ENCODE measurements at places on chromosomes 6 and 20.

DNA sequence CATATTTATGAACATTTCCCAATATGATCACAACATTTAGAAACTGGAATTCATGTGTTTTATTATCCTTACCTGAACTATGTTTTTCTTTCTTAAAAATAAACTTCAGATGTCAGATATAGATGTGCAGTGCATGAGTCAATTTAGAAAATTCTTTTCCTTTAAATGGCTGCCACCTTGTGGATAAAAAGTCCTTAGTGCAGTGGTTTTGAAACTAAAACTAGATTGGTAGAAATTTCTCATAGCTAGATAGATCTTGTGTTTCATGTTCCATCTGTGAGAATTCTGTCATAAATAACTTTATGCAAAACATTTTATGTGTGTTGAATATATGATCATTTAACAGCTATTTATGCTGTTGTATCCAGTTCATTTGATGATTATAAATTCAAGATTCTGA, 134.9 kb downstream of the KLHL32 start:
- DNase-seq: no peak

DNA sequence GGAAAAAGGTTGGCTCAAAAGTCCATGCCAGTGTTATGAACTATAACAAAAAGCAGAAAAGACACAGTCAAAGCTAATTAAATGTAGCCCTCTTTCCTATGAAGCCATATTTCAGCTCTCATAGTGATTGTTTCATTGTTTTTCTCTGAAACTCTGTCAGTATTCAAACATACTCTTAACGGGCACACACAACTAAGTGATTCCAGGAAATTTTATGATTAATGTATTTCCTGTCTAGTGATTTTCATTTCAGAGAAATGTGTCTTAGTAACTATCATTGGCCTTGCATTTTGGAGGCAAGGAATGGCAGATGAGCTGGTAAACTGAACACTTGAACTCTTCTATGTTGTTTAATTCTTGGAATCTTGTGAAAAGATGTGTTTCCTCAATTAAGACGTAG, 68.0 kb downstream of the CLVS2 start:
- no peak for DNase-seq

DNA sequence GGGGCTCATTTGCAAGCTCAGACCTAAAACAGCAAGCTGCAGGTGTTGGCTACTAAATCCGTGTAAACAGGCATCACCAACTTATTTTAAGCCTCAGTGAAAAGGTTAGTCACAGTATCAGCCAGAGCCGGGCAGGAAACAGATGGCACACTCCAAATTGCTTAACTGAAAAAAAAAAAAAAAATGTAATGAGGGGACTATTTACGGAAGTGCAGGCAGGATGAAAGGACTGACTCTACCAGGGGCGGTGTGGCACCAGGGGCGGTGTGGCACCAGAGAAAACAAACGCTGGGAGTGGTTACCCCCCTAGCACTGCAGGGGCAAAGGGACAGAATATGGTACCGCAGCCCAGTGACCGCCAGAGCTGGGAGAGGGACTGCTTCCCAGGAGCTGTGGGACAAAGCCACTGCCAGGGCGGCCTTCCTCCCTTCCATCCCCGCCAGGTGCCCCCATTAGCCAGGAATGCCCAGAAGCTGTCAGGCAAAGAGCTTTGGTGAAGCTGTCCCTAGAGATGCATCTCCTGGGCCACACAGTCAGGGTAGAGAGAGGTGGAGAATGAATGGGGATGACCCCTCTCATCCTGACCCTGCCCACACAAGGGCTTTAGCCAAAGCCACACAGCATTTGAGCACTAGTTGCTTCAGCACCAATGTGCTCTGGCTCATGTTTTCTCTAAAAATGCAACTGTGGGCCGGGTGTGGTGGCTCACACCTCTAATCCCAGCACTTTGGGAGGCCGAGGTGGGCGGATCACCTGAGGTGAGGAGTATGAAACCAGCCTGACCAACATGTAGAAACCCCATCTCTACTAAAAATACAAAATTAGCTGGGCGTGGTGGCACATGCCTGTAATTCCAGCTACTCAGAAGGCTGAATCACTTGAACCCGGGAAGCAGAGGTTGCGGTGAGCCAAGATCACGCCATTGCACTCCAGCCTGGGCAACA, 39.6 kb upstream of the GFOD1 start:
- no peak for DNase-seq

- DNase-seq: no peak
Measured at GRCh38 chr6:137076277-137077068, 31.7 kb upstream of the IL20RA start.

- no peak for DNase-seq
Measured at GRCh38 chr6:150175586-150176151, 32.8 kb downstream of the PPP1R14C start.

DNA sequence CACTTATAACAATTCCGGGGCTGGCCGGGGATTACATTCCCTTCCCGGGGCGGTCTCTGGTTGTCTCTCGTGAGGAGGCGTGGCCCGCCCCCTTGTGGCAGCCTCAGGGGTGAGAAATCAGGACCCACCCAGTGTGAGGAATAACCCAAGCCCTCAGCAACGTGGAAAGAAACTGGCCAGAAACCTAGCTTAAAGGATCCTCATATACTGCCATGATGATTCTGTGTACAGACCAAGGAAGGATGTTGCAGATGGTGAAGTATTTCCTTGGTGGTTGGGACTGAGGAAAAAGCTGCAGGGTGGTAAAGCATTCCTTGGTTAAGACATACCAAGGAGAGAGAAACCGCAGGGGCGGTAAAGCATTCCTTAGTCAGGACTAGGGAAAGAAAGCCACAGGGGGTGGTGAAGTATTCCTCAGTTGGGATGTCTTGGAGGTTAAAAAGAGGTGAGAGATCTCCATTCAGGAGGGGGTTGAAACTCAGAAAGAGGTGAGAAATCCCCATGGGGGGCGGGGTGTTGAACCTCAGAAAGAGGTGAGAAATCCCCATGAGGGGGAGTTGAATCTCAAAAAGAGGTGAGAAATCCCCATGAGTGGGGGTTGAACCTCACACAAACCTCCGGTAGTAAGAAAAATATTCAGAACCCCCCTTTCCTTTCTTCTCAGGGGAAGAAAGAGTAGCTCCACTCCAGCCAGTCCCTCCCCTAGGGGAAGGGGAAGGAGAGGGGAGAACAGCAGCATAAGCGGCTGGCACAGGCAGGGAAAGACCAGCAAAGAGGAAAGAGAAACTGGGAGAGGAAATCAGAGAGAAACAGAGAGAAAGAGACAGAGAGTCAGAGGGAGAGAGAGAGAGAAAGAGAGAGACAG, 238.1 kb downstream of the RNGTT start:
- DNase-seq: no peak

DNA sequence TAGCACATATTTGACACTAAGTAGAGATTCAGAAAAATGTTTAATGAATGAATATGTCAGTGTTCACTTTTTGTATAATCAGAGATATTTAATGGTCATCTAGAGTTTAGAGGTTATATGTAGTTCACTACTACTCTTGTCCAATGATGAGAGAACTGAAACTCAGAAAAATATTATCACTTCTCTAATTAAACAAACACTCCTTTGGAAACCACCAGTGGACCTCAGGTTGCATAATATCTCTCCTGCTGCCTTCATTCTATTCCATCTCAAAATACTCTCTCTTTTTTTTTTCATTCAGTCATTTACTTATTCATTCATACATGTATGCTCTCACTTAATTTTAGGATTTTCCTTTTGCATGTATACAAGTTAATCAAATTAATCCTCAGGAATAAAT, 423.1 kb upstream of the RNF217 start:
- DNase-seq: no peak

DNA sequence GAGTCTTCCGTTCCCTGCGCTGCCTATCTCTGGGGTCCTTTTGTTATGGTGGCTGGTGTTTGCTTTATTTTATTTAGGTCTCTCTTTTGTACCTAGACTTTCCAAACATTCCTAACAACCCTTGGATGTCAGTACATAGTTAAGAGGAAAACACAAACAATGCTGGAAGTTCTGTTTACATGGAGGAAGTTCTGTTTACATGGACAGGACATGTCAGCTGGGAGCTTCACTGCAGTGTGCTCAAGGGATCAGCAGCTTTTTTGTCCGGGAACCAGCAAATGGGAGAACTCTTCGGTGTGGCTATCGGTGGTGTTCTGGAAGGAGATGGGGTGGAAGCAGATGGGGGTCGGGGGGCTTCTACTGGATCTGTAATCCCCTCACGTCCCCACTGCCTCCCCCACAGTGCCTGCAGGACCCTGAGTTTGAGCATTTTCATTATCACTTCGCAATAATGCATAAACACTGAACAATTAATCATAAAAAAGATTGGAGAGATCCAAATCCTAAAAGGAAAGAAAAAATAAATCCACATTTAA, 2.7 kb downstream of the SERPINB6 start:
- DNase-seq: no peak

GRCh38 chr6:91834813-91835212, 1247.9 kb upstream of the MAP3K7 start:
- DNase-seq: no peak

- DNase-seq: peak; percentile 66
Measured at GRCh38 chr20:25057234-25058050, 497 bp downstream of the ACSS1 start.

DNA sequence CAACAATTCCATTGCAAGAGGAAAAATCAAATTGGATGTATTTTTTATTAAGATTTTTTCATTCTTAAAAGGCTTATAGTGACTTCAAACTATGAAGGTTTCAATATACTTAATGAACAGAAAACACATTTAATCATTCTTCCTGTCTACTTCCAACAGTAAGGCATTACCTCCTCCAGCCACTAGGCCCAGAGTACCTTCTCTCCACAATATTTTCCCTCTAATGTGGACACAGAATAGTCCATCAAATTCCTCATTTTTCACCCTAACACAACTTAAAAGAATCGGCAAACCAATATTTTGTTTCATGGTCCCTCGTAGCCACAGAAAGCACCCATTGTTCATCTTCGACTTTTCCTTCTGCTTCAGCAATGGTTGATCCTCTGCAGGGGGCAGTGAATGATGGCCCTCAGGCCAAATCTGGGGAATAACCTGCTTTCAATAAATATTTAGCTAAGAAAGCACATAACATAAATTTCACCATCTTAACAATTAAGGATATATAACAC, 335.4 kb upstream of the ID4 start:
- DNase-seq: no peak

GRCh38 chr6:110590821-110591351, 114.5 kb upstream of the SLC22A16 start:
- no peak for DNase-seq

DNA sequence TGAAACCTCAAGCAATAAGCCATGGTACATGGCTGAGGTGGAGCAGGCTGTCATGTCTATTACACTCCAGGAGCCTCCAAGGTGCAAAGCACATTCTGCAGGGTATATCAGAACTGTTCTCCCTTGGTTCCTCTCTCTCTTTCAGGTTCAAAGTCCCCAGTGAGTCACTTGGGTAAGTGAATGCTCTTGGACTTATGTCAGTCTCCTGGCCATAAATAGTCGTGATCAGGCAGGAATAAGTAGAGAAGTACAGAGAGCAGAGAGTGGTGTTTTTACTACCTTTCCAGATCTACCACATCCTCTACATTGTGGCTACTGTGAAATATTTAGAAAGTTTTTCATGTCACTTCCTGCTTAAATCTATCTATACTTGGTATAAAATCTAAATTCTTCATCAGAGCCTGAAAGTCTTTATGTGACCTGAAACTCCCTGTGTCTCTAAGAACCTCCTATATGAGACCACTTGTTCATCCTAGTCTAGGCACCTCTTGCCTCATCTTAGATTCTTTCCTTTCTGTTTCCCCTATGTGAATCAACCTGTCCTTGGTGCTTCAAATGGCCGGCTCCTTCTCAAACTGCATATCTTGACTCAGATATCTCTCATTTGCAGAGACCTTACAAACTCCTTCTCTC, 1077.6 kb upstream of the MAP3K7 start:
- DNase-seq: no peak

GRCh38 chr20:63556873-63557478, 3.0 kb downstream of the FNDC11 start:
- no peak for DNase-seq

- DNase-seq: no peak
Measured at GRCh38 chr20:25018841-25019240, 26.3 kb upstream of the APMAP start.

DNA sequence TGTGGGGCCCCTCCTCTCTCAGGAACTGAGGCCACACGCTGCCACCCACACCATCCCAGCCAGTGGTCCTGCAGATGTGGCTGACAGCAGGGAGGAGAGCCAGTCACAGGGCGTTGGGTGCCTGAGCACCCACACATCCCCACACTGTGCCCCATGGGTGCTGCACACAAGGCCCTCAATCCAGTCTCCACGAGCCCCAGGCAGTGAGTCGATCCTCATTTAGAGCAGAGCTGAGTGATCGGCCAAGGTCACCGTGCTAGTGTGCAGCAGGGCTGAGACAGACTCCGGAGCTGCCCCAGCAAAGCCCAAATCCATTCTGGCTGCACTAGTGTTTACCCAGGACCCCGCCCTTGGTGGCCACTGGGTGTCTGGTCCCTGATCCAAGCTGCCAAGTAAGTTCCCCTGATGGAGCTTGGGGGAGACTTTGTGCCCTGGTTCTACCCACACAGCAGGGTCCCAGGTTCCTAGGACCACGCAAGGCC, 9.0 kb downstream of the C20orf203 start:
- DNase-seq: no peak

DNA sequence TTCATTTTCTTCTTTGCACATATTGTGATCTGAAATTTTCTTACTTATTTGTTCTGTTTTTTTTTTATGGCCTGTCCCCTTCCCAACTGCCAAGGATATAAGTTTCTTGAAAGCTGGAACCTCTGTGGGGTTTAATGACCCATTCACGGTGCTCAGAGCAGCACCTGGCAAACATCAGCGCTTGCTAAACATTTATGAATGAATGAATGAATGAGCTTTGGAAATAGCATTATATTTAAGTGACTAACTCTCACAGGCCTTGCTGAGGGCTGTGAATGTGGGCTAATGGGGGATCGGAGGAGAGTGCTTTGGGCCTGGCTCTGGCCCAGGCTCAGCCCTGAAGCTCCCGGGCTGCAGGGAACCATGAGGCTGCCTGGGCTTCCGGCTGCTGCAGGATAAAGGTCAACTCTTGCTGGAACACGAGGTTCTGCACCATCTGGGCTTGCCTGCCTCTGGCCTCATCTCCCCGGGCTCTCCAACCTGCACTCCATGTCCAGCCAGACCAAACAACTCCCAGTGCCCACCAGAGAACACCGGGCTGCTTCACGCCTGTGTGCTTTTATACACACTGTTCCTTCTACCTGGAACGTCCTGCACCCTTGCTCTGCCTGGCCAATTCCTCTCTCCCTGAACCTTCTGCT, 14.6 kb upstream of the ARMC12 start:
- no peak for DNase-seq

GRCh38 chr6:91667596-91667995, 1080.7 kb upstream of the MAP3K7 start:
- DNase-seq: no peak

DNA sequence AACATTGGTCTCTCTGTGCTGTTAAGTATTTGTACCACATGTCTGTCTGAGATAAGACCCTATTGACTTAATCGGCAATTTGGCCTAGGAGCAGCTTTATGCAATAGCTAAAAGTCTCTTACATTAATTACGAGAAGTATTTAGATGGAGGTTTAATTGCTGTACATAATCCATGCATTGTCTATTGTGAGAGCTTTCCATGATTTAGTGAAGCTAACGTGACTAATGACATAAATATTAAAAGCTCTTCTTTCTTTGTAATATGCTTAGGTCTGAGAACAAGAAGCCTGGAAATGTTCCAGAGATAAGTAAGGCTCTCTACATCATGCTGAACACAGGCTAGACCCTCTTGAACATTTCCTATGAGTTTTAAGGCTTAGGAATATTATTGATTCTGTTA, 32.7 kb upstream of the FAM83B start:
- DNase-seq: no peak

Measured in amygdala (tissue), 56 donors.